Bladder microvascular endothelial cell (primary cell): ENCODE measurements at places on chromosomes 4 and X. TPM values are rescaled to one million over a fixed set of nuclear protein-coding genes. Genes with fewer than 3 reads are reported as not detected.

GRIA3 gene
- total RNA-seq, result 0.32 TPM in 1 of 2 replicates, not detected in the other

TMEM150C gene
- 3.9 and 9.8 TPM in 2 replicates for total RNA-seq

NSUN7 gene
- total RNA-seq, result under 0.01 TPM in 2 replicates

TBX22 gene
- total RNA-seq, result not detected in 2 replicates

FRG1 gene
- 21.6 and 24.1 TPM in 2 replicates for total RNA-seq

ZNF732 gene
- 0.81 and 0.88 TPM in 2 replicates for total RNA-seq

TRAM1L1 gene
- total RNA-seq, result 0.16 and 1.4 TPM in 2 replicates

TCEAL2 gene
- total RNA-seq, result not detected in 2 replicates

TMEM47 gene
- 14.2 and 25.9 TPM in 2 replicates for total RNA-seq

ZCCHC18 gene
- total RNA-seq, result 2.4 and 4.6 TPM in 2 replicates

CDKL5 gene
- total RNA-seq, result 1.1 and 8.3 TPM in 2 replicates

BEX1 gene
- total RNA-seq, result 0.32 TPM in 1 of 2 replicates, not detected in the other

NRK gene
- total RNA-seq, result 0.57 TPM in 1 of 2 replicates, not detected in the other

RNF128 gene
- 0.06 and 0.32 TPM in 2 replicates for total RNA-seq

USP17L15 gene
- total RNA-seq, result not detected in 2 replicates

PHEX gene
- total RNA-seq, result 0.19 and 0.32 TPM in 2 replicates

MBNL3 gene
- total RNA-seq, result 0.69 and 1.3 TPM in 2 replicates

P2RY10 gene
- total RNA-seq, result not detected in 2 replicates

CENPVL3 gene
- total RNA-seq, result not detected in 2 replicates

FRYL gene
- 92.6 and 172 TPM in 2 replicates for total RNA-seq

FHDC1 gene
- under 0.01 and 0.25 TPM in 2 replicates for total RNA-seq

TMEM156 gene
- total RNA-seq, result 0.97 TPM in 1 of 2 replicates, not detected in the other

GASK1B gene
- 165 and 168 TPM in 2 replicates for total RNA-seq

CFAP299 gene
- not detected in 2 replicates for total RNA-seq

GPR119 gene
- total RNA-seq, result not detected in 2 replicates

LRIT3 gene
- 0.06 TPM in 1 of 2 replicates, not detected in the other for total RNA-seq

IGSF1 gene
- not detected in 2 replicates for total RNA-seq

SH3BGRL gene
- 25.7 and 36.7 TPM in 2 replicates for total RNA-seq

LRRC66 gene
- 0.16 and 0.50 TPM in 2 replicates for total RNA-seq

CACNA1F gene
- under 0.01 and 0.31 TPM in 2 replicates for total RNA-seq

IQSEC2 gene
- 2.6 TPM in 2 replicates for total RNA-seq

NUDT11 gene
- total RNA-seq, result 1.1 and 1.2 TPM in 2 replicates

HTRA3 gene
- total RNA-seq, result 1.6 and 8.5 TPM in 2 replicates

TLR10 gene
- total RNA-seq, result not detected in 2 replicates

ANXA10 gene
- total RNA-seq, result 0.50 TPM in 1 of 2 replicates, not detected in the other

CT45A10 gene
- total RNA-seq, result not detected in 2 replicates

TEX13D gene
- not detected in 2 replicates for total RNA-seq

OTUD6A gene
- not detected in 2 replicates for total RNA-seq

MCF2 gene
- total RNA-seq, result under 0.01 and 0.06 TPM in 2 replicates
